GM06990 (cell line): ENCODE measurements at places on chromosomes 6 and 20.

- no peak for DNase-seq
Observed at GRCh38 chr6:150881911-150882481, 16.5 kb downstream of the MTHFD1L start.

- DNase-seq: no peak
Observed at GRCh38 chr20:32184961-32185603, 22.5 kb downstream of the PLAGL2 start.

DNA sequence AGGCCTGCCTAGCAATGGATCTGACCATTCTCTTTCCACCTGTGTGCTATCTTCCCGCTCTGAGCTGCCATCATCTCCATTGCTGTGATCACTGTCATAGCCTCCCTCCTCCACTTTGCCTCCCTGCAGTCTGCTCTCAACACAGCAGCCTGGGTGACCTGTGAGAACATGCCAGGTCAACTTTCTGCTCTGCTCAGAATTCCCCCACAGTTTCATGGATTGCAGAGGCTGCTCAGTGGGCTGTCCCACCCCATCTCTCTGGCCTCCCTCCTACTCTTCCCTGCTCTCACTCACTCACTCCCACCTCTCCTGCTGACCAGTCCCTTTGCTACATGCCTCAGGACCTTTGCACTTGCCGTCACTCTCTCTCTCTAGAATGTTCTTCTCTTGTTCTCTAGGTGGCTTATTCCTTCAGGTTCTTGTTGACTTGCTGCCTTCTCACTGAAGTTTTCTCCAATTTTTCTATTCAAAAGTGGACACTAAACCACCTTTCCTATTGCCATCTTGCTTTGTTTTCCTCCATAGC lies 159.9 kb downstream of the CD83 start:
- DNase-seq: no peak

GRCh38 chr20:62636446-62636845 lies 5.9 kb upstream of the SLCO4A1 start:
- no peak for DNase-seq
